ENCODE measurements at places on chromosomes 6 and 20.

DNA sequence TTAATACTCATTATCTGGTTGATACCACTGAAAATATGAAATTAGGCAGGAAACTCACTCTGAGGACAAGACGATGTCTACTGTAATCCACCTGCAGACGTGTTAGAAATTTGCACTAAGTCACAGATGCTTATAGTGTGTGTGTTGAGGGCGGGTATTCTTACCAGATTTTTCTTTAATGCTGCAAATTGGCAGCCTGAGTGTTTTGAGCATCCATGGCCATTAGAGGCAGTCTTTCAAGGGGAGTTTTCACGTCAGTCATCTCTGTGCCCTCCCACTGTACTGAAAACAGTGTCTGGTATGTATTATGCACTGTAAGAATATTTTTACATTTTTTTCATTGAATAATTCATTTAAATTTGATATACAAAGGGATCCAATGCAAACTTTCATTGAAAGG is 266.5 kb upstream of the QKI start:
- DNase-seq: no peak

DNA sequence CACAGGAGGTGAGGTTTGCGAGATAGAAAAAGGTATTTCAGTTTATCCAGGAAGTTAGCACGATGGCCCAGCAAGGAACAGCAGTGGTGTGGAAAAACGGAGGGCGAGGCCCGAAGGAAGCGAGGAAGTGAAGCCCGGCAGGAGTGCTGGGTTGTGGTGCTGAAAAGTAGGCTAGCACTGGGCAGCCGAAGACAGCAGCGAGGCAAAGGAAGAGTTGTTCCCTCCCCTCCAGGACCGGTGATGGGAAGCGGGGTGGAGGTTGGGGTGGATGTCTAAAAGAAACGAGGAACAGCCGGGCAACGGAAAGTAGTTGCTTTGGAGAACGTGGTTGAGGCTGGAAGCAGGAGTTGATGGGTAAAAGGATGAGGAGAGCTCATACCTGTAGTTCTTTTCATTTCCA is 1.4 kb downstream of the METTL24 start:
- DNase-seq: no peak

- no peak for DNase-seq
Measured at GRCh38 chr6:158756126-158756525, 63.0 kb downstream of the EZR start.

DNA sequence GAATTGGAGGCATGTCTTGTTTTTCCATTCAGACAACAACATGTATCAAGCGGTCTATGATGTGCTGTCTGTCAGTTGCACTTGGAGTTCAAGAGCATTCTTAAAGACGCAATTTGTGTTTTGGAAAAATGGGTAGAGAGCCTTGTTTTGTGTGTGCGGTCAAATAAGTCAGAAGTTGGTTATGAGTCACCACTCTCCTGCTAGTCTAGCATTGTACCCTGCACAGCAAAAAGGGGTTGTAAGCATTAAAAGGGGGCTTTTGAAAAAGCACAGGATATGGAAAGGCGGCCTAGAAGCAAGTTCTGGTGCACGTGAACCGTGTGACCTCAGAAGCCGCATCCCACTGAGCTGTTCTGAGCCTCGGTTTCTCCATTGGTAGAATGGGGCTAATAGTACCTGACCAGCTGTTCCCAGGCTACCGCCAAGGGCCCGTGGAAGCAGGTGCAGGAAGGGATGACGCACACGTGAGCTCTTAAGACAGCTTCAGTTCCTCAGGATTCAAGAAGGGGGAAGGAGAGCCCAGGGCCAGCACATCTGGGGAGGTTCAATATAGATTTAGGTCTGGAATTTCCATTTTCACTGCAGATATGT is 61.6 kb upstream of the SNX9 start:
- peak; percentile 80 for DNase-seq

DNA sequence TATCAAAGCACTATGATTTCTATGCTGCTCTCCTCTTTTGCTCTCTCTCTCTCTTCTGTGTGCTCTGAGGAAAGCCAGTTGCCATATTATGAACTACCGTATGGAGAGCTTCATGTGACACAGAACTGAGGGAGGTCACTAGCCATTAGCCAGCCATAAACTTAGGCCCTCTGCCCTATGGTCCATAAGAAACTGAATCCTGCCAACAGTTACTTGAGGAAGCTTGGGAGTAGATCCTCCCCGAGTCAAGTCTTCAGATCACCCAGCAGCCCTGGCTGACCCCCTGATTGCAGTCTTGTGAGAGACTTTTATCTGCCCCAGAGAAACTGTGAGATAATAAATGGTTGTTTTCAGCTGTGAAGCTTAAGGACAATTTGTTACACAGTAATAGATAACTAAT is 5.7 kb upstream of the PEX7 start:
- DNase-seq: no peak

DNA sequence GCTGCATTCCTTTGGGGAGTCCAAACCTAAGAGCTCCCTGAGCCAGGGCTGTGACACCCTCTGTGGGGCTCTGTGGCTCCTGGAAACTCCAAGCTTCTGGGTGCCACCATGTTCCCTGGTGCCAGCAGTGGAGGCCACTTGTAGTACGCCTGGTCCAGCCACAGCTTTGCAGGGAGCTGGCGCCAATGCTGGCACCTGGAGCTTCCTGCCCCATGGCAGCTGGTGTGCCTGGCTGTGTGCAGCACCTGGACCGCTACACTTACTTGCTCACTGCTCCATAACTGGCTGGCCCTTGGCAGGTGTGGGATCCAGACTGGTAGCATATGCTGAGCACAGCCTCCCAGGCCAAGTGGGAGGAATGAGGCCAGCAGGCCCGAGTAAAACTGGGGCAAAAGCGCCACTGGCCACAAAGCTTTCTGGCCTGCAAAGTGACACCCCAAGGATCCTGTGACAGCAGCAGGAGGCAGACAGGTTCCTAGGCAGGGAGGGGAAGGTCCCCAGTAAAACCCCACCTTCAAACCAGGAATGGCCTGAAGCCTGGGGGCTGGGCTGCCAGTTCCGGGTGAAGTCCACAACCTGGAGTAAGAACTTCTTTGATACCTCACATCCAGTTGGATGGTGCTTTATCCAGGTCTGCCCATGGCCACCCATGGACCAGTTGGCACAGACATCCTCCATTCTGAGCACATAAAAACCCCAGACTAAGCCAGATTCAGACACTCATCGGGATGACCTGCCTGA is 461.0 kb downstream of the TBC1D32 start:
- no peak for DNase-seq

DNA sequence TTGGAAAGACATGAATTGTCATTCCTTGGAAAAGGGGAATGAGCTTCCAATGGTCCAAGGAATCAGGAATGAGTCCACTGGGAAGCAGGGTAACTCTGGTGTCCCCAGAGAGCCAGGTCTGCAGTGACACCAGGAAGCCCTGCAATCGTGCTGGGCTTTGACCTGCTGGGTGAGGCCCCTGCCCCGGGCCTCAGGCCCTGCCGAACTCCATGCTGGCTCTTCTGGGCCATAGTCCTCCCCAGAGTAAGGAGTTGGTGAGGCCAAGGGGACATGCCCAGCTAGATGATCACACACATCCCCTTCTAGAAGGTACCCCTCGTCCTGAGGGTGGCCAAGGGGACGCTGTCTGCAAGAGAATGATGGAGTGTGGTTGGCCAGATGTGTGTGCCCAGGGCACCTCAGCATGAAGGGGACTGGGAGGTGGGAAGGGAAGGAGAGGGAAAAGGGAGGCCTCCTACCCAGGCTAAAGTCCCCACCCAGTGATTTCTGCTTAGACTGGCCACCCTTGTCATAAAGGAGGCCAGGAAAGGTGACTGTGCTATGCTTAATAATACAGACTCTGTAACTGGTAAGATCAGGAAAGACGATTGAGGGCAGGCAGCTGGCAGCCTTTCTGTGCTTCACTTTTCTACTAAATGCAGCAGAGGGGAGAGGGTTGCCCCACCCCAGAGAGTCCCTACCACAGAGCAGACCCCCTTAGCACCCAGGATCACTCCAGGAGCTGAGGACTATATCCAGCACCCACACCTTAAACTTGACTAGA is 119.3 kb downstream of the SNX5 start:
- no peak for DNase-seq

- no peak for DNase-seq
Measured at GRCh38 chr6:54970337-54970736, 123.8 kb downstream of the FAM83B start.

DNA sequence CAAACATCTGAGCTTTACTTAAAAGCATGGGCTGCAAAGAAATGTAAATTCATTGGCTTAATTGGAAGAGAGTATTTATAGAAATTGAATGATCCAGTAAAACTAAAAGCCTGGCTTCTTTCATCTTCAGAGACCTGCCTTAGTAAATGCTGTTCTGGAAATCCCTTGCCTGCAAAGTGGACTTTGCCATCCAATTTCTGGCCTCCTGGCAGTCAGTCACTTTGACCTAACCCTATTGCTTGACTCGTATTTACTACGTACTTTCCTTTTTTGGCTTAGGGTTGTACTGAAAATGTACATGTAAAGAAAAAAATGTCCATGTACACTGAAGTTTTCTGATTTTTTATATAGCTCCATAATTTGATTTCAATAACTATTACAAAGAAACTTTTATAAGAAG is 47.1 kb downstream of the E2F3 start:
- no peak for DNase-seq

GRCh38 chr6:24766680-24767462 is 7.9 kb upstream of the GMNN start:
- no peak for DNase-seq

GRCh38 chr6:25277857-25278256 is 1.3 kb upstream of the CARMIL1 start:
- DNase-seq: no peak

DNA sequence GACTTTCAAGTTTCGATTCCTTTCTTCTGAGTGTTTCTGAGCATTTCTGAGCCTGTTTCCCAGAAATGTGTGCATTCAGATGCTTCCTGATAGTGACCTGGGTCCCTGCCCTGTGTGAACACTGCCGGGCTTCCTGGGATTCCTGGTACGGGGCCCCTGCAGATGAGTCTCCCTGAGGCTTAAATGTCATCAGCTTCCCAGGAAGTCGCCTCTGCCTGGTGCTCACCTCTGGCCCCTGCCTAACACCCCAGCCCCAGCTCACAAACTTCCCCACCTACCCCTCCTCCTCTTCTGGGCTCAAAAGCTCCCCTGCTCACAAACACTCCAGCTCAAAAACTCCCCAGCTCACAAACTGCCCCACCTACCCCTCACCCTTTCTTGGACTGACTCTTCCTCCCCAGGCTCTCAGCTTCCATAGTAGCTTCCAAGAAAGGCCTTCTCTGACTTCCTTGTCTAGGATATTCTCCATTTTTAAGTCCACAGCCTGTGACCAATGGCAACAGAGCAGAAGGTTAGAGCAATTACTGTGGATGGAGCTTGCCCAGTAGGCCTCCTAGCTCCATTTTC is 42.0 kb downstream of the TGM2 start:
- no peak for DNase-seq

DNA sequence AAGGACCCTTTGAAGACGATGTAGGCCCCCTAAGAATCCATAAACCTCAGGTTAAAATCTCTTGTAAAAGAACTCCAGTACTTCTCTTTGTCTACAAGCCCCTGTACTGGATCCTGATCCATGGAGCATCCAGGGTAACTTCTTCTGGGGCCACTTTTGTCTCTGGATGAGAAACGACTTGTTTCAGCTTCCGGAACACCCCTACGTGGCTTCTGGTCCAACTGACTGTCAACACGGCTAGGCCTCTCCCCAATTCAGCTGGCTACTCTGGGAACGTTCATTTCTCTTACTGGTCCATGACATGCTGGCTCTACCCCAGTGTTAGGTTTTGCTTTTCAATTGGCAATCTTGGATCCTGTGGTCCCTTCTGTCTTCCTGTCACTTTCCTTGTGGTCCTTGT is 198.0 kb downstream of the BACH2 start:
- no peak for DNase-seq

DNA sequence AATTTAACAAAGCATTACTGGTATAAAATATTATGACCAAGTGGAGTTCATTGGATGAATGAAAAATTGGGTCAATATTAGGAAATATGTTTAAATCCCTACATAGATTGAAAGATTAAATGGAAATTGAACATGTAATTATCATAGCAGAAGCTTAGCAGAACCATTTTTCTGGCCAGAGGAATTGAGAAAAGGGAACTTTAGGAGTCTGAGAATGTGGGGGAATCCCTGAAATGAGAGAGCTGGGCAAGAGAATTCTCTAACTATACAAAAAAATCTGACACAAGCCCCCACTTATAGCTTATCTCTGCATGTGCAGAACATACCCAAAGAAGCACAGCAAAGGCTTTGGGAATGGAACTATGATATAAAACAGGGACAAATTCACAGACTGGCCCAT is 67.4 kb upstream of the ARHGAP18 start:
- DNase-seq: no peak

DNA sequence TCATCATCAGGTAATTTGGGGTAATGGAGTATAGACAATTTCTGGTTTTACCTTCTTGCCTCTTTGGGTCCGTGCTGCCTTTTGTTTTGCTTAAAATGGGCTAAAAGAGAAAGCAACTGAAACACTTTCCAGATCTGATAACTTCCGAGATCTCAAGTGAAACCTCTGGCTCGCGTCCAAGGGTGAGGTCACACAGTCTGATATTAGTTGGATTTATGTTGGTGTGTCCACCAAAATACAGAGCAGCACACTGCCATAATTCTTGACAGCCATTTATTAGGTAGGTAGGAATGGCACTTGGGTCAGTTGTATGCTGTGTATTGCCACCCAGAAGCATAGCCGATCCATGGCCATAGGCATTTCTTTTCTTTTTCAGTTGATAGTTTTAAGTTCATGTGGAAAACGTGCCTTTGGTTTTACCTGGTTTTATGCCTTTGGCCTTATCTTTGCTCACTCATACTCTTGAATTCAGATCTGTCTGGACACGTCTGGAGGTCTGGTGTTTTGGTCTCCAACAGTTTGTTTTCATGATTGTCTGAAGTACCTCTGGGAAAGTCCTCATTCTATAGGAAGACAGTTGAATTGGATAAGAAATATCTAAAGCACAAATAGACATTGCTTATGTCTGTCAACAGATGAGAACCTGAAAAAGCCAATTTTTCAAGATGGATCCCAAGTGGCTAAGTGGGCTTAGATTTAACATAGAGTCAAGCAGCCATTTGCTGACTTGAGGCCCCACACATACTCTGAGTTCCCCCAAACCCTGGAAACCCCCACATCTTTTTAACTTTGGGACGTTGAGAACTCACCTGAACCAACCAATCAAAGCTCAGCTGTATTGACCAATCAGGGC is 320.8 kb downstream of the SOX4 start:
- DNase-seq: peak; percentile 83

DNA sequence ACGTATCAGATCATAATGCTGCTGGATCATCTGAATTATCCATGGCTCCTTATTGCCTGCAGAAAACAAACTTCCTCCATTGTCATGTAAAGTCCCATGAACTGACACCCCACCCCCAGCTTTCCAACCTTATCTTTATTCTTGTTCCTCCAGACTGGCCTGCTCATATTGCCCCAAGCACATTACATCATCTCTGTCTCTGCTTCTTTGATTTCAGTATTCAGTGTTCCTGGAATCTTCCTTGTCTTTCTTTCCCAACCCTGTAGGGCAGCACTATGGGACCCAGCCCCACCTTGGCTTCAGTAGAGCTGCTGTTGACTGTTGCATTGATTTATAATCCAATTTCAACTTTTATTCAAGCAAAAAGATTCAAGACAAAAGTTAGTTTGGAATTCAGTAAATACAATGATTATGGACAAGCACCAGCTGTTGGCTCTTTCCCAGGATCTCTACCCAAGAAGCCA is 187.5 kb upstream of the ECI2 start:
- DNase-seq: peak; percentile 44
